ENCODE measurements at places on chromosomes 16 and 17.

- peak; percentile 30 for DNase-seq
Observed at GRCh38 chr17:46977348-46977747, 1.7 kb downstream of the RPRML start.

- no peak for DNase-seq
Observed at GRCh38 chr16:20881503-20881878, 18.7 kb downstream of the DCUN1D3 start.

DNA sequence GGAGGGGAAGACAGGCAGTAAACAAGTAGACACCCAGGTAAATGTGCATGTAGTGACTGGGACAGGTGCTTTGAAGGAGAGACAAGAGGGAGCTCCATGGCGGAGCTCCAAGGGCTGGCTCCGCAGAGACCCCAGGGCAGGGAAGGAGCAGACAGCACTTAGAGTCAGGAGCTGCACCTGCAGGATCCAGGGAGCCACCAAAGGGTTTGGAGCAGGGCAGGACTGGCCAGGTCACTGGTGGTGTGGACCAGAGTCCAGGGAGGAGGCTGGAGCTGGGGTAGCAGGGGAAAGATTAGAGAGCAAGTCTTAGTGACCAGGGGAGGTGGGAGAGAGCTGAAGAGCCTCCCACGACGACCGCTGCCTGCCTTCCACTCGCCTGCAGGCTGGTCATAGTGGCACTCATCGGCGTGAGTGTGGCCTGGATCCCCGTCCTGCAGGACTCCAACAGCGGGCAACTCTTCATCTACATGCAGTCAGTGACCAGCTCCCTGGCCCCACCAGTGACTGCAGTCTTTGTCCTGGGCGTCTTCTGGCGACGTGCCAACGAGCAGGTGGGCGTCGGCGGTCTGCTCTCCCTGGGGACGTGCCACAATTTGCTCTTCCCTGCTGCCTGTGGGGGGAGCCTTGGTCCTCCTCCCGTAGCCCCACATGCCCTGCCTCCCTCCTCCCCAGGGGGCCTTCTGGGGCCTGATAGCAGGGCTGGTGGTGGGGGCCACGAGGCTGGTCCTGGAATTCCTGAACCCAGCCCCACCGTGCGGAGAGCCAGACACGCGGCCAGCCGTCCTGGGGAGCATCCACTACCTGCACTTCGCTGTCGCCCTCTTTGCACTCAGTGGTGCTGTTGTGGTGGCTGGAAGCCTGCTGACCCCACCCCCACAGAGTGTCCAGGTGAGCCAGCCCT lies 14.7 kb upstream of the FAM83G start:
- DNase-seq = no peak

DNA sequence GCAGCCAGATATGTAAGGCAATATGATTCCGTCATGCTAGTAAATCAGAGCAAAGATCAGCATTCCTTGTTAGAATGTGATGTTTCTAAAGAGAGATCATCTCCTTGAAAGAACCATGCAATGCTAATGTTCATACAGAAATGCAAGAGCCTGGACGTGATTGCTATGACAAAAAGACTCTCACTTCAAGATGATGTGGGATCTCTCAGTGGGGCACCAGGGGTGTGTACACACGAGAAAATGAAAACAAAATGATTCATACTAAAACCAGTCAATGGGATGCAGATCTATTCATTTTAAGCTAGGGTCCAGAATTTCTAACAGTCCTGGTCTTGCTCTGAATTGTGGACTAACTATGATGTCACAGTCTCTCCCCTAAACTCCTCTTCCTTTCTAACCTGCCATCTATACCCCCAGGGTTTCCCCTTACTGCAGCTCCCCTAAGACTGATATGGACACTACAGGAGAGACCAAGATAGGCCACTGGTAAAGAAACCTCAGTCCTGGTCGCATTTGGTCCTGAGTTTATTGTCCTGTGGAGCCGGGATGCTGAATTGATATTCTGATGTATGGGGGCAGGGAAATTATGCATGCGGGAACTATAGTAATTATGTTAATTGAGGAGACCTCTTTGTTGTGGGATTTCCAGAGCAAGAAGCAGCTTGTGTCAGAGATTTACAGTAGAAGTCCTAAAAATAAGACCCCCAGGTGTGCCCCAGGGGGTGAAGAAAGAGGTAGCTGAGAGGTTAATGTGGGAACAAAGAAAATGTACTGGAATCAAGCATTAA lies 179.0 kb downstream of the PMP22 start:
- DNase-seq = no peak

DNA sequence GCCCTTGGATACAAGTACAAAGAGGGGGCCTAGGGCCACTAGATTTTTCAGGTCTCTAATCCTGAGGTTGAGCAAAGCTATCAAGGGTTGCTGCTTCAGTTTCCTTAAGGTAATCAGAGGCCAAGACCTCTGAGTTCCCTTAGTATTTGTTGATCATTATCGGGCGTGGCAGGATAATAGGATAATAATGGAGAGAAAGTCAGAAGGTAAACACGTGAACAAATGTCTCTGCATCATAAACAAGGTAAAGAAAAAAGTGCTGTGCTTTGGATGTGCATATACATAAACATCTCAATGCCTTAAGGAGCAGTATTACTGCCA lies 41.5 kb upstream of the YPEL2 start:
- DNase-seq = no peak

GRCh38 chr17:80624864-80625263 lies 80.2 kb downstream of the RPTOR start:
- no peak for DNase-seq

GRCh38 chr16:53153130-53153529 lies 98.3 kb downstream of the CHD9 start:
- DNase-seq = no peak

DNA sequence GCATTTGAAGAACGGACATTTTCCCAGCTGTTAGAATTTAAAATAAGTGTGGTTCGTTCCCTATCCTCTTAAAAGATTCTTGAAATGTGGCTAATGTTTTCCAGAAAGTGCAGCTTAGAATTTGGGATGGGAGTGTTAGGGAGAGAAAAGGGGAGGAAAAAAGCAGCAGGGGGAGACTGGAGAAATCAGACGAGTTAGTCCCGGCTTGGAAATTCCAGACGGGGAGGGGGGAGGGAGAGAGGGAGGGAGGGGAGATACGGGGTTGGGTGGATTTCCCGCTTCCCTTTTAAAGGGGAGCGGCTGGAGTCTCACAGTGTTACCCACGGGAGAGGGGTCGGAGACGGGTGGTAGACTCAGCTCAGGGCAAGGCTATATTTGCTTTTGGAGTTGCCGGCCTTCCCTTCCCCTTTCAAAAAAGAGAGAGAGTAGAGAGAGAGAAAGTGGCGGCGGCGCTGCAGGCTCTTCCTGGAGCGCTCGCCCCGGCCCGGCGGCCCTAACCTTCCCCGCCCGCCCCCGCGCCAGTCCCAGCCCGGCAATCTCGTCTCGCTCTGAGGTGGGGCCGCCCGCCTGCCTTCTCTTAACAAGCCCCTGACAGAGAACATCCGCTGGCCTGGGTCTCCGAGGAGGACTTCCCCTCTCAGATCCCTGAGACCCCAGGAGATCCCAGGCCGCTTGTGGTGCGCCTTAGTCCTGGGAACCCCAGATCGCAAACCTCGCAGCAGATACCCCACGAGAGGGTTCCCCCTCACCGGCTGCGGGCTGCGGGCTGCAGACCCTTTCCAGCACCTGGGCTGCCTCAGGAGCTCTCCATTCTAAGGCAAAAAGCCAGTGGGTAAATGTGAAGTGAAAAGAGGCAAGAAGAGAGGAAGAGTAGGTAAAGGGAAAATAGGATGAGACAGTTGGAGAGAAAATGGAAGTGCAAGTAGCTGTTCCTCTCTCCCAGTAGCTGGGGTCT lies 6.6 kb downstream of the IGF2BP1 start:
- peak; percentile 65 for DNase-seq

- no peak for DNase-seq
Observed at GRCh38 chr17:58229881-58230280, 8.5 kb upstream of the LPO start.

- no peak for DNase-seq
Observed at GRCh38 chr16:88466175-88466862, 13.2 kb downstream of the ZFPM1 start.

DNA sequence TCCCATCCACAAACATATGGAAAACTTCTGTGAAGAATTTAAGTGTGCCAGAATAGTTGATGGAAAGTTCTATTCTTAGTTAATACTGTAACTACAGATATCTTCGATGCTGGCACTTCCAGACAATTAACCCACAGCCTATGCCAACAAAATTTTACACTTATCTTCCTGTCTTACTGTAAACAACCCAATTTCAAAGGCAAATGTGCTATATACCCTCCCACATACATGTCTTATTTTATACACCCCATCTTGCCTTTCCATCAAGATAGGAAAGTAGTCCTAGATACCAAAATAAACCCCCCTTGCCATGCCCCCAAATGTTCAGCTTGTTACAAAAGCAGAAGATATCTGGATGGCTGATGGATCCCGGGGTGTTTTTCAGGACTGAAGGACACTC lies 306.3 kb downstream of the SLC39A11 start:
- DNase-seq = no peak

DNA sequence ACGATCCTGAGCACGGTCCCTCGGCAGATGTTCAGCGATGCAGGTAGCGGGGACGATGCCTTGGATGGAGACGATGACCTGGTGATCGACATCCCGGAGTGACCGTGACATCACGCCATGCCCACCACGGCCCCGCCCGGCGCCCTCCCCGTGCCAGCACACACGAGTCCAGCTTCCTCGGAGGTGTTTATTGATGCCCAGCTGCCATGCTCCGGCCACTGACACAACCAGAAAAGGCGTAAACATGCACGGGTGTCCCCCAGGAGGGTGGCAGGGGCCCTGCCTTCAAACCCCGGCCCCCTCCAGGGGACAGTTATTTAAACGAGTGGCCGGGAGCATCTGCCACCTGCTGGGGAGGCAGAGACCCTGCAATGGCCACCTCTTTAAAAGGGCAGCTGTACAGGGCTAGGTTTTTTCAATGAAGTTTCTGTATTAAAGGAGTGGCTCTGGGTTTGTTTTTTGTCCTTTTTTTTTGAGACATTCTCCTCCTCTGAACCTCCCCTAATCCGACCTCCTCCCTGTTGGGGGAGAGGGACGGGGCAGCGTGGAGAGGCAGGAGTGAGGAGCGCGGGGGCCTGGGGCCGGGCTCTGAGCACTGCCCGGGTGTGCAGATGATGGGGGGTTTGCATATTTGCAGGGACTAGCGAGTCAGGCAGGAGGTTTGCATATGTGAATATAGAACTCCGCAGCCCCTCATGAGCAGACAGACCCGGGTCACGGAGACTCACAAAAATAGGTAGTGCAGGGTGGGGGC lies 5.3 kb downstream of the DOC2A start:
- peak; percentile 53 for DNase-seq

- DNase-seq = no peak
Observed at GRCh38 chr16:10171221-10171620, 11.0 kb downstream of the GRIN2A start.

DNA sequence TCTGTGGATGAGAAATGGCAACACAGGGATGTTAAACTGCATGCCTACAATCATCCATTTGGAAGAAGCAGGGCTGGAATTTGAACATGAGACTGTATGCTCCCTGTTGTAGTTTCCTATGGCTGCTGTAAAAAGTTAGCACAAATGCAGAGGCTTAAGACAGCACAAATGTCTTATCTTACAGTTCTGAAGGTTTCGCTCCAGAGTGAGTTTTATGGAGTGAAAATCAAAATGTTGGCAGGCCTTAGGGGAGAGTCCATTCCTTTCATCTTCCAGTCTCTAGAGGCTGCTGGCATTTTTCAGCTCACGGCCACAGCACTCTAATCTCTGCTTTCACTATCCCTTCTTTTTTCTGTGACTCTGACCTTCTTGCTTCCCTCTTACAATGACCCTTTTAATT lies 660.1 kb downstream of the WWOX start:
- DNase-seq = no peak

DNA sequence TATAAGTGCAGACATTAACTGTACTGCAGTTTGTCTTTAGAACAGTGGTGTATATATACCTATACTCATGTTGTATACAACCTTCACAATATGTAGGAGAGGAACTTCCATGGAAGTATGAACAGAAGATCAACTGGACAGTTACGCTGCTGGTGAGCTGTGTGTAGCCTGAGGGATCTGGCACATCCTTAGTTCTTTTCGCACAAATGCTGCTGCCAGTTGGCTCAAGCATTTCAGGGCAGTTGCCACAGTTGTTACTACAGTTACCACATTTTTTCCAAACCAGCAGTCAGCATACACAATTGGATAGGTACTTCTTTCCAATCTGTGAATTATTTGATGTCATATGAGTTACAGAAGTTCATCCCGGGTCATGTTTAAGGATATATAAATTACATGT lies 539.6 kb upstream of the HSBP1 start:
- DNase-seq = no peak

DNA sequence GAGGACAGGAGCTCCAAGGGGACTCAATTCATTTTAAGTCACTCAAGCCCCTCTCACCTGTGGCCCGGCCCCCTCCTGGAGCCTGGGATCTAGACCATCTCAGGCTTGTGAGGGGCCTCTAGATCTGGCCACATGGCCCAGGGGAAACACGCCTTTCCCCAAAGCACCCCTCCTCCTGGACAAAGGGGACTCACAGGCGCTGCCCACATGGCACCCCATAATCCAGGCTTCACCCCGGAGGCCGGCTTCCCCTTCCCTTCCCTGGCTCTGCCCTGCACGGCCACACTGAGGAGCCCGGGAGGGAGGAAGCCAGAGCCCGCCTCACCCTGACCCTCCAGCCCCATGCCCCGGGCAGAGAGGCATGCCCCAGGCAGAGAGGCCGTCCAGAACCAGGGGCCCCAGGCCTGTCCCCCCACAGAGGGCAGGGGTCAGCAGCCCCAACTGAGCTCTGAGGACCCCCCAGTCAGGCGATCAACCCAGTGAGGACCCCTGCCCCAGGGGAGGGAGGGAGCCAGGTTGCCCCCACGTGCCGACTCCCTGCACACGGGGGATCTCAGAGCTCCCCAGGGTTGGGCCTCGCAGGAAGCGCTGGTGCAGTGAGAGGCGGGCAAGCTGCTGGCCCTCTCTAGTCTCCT lies 10.9 kb downstream of the HS3ST6 start:
- no peak for DNase-seq

GRCh38 chr17:18258356-18259038 lies at the start of gene FLII:
Gene FLII, minus strand, starts transcription at chr17:18258738. Its CDS starts 48 bp downstream, at chr17:18258690.
- DNase-seq = peak; percentile 73

GRCh38 chr16:15873737-15874136 lies 14.7 kb downstream of the CEP20 start:
- DNase-seq = no peak

DNA sequence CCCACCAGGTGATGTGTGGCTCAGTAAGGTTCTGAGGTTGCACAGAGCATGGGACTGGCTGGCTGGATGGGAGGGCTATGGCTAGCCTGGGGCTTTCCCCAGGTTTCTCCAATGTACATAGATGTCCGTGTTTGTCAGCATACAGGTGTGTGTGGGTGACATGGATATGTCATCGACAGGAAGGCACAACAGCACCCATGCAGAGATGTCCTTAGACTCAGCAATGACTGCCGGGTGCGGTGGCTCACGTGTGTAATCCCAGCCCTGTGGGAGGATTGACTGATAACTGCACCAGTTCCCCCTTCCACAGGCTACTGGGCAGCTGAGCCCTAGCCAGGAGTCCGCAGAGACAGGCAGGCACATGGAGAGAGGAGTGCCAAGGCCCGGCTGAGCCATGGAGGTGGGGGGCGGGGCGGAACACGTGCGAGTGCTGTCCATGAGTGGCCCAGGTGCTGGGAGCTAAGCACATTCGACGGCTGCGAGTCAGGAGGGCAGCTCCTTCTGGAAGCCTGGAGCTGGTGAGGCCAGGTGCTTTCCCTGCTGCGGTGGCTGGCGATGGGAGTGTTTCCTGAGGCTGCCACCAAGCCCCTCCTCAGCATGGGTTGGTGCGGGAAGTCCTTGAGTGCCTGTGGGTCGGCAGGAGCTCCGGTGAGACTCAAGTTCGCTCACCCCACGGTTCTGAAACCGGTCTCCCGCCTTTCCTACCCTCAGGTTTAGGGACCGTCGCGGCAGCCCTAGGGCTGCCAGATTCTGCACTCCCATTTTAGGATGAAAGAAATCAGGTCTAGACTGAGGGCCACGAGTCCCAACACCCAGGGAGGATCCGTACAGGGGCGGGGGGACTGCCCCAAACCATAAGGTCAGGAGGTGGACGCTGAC lies 858 bp upstream of the ASPSCR1 start:
- DNase-seq = peak; percentile 46
